ENCODE measurements at places on chromosomes 6 and 20.

- DNase-seq: peak; percentile 81
These were observed 325.9 kb downstream of the PLCB1 start for GRCh38 chr20:8457978-8458377.

- DNase-seq: no peak
These were observed 14.7 kb upstream of the PTPRA start for GRCh38 chr20:2858591-2858990.

DNA sequence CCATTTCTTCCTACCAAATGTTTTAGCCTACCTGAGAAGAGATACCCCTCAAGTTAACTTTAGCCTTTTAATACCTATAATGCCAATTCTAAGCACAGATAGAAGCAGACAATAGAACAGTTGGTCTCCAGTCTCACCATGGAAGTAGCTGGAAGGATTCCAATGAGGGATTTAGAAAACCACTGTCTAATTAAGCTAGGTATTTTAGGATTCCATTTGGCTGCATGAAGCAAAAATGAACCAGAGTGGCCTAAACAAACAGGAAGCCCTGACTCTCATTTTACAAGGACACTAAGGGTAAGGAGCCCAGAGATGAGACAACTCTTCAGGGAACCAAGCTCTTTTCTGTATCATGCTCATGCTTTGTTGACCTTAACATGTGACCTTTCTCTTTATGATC, 199.2 kb downstream of the ALDH8A1 start:
- DNase-seq: no peak

GRCh38 chr6:113630738-113631535, 226.2 kb upstream of the MARCKS start:
- DNase-seq: no peak

- DNase-seq: no peak
These were observed 25.1 kb upstream of the FAM8A1 start for GRCh38 chr6:17574866-17575560.

- peak; percentile 44 for DNase-seq
These were observed 327.5 kb downstream of the SYNE1 start for GRCh38 chr6:152309648-152310047.

DNA sequence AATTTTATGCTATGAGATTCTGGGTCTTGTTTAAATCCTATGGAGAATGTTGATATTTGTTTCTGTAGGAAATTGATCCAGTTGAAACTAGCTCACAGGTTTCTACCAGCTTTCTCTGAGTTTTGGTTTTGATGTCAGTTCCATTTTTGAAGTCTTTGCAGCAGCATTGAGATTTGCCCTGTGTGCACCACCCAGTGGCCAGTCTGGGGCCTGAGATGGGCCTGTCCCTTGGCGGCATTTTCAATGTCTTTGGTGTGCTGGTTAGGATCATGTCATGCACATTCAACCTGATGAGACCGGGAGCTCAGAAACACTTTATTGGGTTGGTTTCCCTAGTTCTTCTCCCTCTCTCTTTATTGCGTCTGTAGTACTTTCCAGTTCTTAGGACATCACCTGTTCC, 395.2 kb upstream of the MAP3K7 start:
- DNase-seq: no peak

GRCh38 chr20:51378171-51378928, 164.2 kb downstream of the NFATC2 start:
- DNase-seq: no peak

GRCh38 chr6:25016014-25016720, 80.4 kb upstream of the RIPOR2 start:
- no peak for DNase-seq

DNA sequence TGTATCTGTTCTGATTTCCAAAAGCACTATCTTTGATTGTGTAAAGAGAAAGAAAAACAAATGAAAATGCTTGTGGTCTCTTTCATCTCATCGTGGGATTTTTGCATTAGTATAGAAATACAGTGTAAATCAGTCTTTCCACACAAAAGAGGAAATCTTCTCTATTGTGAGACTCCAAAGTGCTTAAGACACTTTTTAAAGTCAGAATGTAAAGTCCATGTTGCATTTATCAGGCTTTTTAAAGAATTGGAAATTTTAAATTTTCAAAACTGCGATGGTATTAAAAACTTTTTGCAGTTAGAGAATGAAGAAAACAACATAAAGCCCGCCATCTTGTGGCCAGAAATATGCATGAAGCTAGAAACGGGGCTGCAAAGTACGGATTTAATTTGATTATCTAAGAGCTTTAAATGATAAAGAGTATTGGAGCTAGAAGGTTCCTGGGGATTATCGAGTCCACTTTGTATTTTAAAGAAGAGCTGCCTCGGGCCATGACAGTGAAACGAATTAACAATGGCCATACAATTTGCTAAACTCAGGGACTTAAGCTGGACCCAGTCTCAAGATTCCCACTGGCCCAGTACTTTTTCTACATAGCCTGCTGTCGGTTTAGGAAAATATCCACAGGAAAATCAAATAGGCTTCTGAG, 339.6 kb downstream of the ARHGAP18 start:
- no peak for DNase-seq

DNA sequence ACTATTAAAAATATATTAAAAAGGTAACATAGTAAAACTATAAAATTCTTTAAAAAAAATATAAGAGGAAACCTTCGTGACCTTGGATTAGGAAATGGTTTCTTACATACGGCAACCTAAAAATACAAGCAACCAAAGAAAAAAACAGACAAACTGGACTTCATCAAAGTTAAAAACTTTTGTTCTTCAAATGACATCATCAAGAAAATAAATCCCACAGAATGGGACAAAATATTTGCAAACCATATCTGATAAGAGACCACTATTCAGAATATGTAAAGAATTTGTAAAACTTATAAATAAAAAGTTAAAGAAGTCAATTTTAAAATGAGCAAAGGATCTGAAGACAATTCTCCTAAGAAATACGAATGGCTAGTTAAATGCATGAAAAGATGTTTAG, 110.0 kb downstream of the ATG5 start:
- no peak for DNase-seq

DNA sequence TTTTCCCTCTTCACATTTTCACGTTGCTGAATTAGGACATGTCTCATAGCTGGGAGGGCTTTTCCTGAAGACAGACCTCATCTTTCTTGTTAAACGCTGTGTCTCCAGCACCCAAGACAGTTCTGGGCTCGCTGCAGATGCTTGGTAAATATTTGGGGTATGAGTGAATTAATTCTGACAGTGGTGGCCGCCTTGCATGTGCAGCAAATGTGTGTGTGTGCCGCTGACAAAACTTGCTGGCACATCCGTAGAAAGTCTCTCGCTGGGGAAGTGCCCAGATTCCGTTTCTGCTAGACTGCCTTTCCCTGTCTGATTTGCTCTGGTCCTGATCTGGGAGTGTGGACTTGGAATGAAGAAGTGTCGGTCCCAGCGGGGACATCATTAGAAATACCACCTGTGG, 48.2 kb upstream of the ZNFX1 start:
- no peak for DNase-seq

DNA sequence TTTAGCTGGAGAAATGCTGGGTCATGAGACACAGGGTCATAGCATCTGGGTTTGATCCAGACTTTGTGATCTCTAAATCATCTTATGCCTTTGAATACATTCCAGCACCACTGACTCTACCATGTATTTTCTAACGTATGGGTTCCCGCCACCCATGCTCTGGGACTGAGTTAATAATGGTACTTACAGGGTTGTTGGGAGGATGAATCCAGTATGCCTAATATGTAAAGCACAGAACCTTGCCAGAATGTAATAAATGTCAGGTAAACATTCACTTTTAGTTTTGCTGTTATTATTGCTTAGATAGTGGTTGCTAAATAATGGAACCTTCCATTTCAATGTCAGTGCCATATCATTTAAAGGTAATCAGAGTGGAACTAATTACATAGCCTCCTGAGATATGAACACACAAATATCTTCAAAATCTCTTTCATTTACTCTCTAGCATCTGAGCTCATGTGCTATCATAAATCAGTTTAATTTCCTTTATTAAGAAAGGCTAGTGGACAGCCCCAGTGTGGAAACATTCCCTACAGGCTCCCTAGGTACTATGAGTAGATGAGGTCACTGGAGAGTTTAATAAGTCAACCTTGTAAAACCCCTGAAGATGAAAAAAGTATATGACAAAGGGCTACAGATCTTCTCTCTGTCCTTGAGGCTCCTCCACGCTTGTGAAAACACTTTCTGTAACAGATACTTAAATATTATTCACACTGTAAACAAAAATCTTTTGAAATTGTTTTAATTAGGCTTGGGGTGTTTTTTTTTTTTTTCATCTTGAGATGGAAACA, 226.6 kb downstream of the ALDH8A1 start:
- no peak for DNase-seq

DNA sequence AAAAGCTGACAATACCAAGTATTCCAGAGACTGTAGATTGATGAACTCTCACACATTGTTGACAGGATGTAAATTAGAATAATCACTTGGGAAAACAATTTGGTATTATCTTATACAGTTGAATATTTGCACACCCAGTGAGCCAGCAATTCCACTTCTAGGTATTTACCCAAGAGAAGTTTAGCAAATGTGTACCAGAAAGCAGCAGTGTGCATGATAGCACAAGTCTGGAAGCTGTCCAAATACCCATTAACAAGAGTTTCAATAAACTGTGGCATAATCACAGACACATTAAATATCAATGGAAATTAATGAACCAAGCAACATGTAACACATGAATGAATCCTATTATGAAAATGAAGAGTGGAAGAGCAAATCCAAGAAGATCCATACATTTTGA, 233.6 kb downstream of the TPBG start:
- no peak for DNase-seq

- DNase-seq: peak; percentile 64
These were observed 42.2 kb downstream of the NFATC2 start for GRCh38 chr20:51500311-51500710.

GRCh38 chr6:139335447-139336210, 38.8 kb downstream of the CITED2 start:
- no peak for DNase-seq

All from GDM1 (cell line).